ENCODE measurements at places on chromosomes 12 and 14.

DNA sequence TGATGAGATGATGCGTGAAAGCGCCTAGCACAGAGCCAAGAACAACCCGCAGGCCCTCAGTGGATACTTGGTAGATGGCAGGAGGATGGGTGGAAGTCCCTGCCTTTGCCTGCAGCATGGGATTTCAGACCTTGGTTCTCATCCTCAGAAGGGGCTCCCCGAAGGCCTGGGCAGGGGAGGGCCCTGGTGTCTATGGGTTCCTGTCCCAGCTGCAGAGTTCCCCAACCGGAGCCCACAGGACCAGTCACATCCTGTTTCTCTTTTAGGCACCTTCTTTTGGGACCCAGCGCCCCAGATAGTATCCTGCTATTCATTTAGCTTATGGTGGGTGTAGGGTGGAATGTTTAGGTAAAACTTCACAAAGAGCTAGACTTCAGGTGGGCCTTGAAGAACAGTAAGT, 55.5 kb downstream of the CALM1 start:
- DNase-seq, result no peak

GRCh38 chr12:12976366-12976765, 23.7 kb downstream of the HEBP1 start:
- DNase-seq, result no peak

DNA sequence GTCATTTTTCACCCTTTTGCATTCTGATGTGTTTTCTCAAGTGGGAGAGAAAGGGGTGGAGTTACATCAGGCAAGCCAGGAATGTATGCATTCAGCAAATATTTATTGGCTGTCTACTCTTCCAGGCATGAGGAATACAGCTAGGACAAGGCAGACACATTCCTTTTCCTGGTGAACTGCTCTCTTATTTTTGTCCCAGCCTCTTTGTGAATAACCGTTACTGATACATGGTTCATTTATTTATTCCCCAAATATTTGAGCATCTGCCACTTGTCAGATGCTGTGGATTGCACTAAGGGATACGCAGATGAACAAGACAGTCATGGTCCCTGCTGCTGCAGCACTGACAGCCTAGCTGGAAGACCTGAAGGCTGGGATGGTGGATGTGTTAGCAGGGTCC, 6.1 kb downstream of the PELI2 start:
- DNase-seq, result no peak

GRCh38 chr14:69613312-69614073, 2.1 kb downstream of the SUSD6 start:
- DNase-seq, result no peak
